Chondrocyte (in vitro differentiated cells): ENCODE measurements at places on chromosomes 1 and 21. TPM values are rescaled to one million over a fixed set of nuclear protein-coding genes. Genes with fewer than 3 reads are reported as not detected.

The CD1D gene
- not detected in 3 replicates for total RNA-seq

The AK5 gene
- 6.1 to 6.9 TPM (median 6.2 TPM) in 3 replicates for total RNA-seq

- no peaks in the 10 kb centered on the region for H3K27me3 ChIP-seq
- H3K4me3 ChIP-seq: no peak overlapping the region
- no peak overlapping the region for H3K27ac ChIP-seq
- DNase-seq: no peak
These were observed 32.4 kb downstream of the GREM2 start for GRCh38 chr1:240579511-240579910.

DNA sequence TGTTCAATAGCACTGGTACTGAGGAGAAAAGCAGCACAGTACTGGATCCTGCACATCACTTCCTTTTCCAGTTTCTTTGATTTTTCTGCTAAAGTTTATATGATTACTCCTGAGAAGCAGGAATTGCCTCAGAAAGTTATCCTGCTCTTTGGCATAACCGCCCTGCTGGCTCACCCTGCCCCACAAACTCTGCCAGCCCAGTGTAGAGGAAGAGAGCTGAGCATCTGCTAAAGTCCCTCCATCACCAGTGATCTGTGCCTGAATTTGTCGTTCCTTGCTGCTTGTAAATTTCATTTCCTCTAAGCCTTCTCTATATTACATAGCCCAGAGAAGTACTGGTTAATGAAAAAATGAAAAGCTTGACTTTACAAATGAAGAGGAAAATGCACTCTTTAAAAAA, 87.0 kb upstream of the C1orf21 start:
- no peak overlapping the region for H3K4me3 ChIP-seq
- H3K27me3 ChIP-seq: no peaks in the 10 kb centered on the region
- DNase-seq: no peak

The RCOR3 gene
- 36.5 to 48.2 TPM (median 39.9 TPM) in 3 replicates for total RNA-seq

DNA sequence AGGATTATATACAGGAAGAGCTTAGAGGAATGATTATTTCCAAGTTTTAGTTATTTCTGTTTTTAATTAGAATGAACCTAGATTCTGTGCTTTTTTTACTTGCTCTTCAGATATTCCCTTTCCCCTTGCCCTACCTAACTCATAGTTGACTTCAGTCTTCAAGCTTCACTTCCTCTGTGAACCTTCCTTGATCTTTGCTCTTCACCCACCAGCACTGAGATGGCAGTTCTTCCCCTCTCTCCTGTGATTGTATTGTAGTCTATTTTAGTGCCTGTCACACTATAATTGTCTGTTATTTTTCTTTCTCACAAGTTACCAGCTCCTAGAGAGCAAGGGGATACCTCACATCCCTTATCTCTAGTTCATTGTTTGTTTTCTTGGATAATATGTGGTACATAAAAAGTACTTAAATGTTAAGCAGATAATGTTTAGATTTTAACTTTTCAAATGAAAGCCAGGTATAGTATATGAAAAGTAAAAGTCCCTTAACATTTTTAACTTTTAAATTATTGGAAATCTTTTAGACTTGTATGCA, 33.2 kb downstream of the KCTD3 start:
- no peak overlapping the region for H3K27ac ChIP-seq
- H3K36me3 ChIP-seq: peaks cover 16% of the 10 kb centered on the region
- H3K4me1 ChIP-seq: peaks cover 33% of the 10 kb centered on the region
- H3K27me3 ChIP-seq: no peaks in the 10 kb centered on the region

DNA sequence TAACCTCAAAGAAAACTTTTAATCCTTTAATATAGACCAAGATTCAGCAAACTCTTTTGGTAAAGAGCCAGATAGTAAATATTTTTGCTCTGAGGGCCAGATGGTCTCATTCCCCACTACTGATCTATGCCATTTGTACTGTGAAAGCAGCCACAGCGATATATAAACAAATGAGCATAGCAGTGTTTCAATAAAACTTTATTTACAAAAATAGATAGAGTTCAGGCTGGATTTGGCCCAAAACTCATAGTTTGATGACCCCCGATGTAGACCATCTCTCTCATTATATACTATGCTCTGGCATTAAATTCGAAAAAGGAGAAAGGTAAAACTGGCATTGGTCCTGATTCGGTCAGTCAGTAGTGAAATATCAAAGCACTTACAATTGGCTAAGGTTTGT, 195.8 kb upstream of the NRIP1 start:
- no peaks in the 10 kb centered on the region for H3K4me1 ChIP-seq
- DNase-seq: no peak
- H3K4me3 ChIP-seq: no peak overlapping the region

GRCh38 chr1:23673086-23673813, 18.4 kb upstream of the RPL11 start:
- DNase-seq: no peak
- H3K36me3 ChIP-seq: no peaks in the 10 kb centered on the region
- peaks cover 16% of the 10 kb centered on the region for H3K27me3 ChIP-seq
- H3K4me1 ChIP-seq: no peaks in the 10 kb centered on the region
- no peak overlapping the region for H3K4me3 ChIP-seq

The GUCA2A gene
- not detected in 3 replicates for total RNA-seq

The LY9 gene
- not detected in 3 replicates for total RNA-seq

DNA sequence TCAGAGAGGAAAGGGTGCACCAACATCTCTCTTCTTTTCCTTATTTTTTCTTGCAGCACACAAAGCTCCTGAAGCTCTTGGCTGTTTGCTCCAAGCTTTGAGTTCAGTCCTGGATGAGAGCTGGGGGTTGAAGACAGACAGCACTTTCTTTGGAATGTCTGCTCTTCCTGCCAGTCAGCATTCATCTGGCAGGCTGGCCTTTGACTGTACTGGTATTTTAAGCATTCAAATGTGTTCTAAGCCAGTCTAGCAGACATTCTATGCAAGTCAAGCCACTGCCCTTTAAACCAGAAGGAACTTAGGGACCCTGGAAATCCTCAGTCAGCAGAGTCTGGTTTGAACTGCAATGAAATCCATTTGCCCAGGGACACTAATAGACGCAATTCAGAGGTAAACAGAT, 45.0 kb downstream of the XCL1 start:
- no peak for DNase-seq
- H3K4me3 ChIP-seq: no peak overlapping the region
- H3K27ac ChIP-seq: no peak overlapping the region

DNA sequence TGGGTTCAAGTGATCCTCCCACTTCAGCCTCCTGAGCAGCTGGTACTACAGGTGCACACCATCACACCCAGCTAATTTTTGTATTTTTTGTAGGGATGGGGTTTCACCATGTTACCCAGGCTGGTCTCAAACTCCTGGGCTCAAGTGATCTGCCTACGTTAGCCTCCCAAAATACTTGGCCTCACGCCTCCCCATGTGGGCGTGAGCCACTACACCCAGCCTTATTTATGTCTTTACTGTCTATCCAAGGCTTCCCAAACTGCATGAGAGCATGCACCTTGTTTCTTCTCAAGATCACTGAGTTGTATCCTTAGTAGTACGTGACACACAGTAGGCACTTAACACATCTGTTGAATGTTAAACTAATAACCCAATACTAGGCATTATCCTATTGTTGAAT, 14.2 kb downstream of the WASF2 start:
- H3K27me3 ChIP-seq: no peaks in the 10 kb centered on the region
- no peak overlapping the region for H3K4me3 ChIP-seq
- H3K36me3 ChIP-seq: peaks cover 2% of the 10 kb centered on the region
- H3K4me1 ChIP-seq: peaks cover 35% of the 10 kb centered on the region
- H3K27ac ChIP-seq: no peak overlapping the region
- DNase-seq: no peak

- DNase-seq: no peak
- no peak overlapping the region for H3K27ac ChIP-seq
- H3K4me1 ChIP-seq: no peaks in the 10 kb centered on the region
- H3K4me3 ChIP-seq: no peak overlapping the region
These were observed 796.2 kb downstream of the PLA2G4A start for GRCh38 chr1:187624812-187625545.

DNA sequence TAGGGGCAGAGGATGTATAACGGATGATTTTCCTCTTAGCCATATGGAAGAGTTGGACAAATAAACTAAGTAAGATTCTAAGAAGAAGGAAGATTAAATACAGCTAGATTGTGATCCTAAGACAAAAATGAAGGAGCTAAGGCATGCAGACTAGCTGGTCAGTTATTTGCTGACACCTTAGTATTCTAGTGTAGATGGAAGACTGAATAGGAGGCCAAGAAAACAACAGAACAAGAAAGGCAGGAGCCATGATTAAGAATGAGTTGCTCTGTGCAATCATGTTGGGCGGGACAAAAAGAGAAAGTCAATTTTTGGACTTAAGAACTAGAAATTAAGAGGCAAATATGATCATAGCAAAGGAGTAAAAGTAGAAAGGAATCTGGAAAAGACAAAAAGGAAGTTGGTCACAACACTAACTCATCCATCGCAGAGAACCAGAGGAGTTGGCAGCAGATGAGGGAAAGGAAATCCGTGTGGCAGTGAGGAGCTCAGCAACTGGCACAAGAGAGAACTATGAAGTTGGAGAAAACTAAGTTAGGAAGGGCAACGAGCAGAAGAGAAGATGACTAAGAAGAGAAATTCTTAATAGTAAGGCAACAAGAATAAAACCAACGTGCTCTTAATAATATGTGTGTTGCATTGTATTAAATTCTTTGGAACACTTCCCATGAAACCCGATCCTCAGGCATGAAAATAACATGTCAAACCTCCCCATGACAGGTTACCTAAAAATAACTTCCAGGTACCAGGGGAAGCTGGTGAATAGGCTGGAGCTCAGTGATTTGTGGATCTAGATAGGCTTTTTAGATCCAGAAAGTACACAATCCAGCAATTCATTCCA, 234.4 kb downstream of the LTN1 start:
- peaks cover 23% of the 10 kb centered on the region for H3K4me1 ChIP-seq
- H3K27me3 ChIP-seq: peaks cover 8% of the 10 kb centered on the region

DNA sequence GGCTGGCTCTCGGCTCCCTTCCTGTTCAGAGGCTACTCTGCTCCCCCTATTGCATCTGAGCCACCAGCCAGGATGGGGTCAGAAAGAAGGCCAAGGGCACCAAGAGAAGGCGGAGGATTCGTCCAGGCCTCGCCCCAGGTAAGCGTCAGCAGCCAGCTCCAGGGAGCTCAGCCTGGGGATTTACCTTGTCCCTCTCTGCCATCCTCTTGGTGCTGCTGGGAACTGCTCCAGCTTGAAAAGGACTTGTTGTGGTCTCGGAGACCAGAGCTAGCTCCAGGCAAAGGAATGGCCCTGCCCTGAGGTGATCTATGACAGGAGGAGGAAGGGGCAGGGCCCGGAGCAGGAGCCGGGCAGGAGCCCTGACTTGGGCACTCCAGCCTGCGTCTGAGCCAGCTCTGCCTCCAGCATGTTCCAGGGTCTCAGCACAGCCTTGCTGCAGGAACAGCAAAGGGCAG, 113.7 kb upstream of the IFFO2 start:
- no peak for DNase-seq
- H3K4me3 ChIP-seq: no peak overlapping the region
- H3K27ac ChIP-seq: no peak overlapping the region
- H3K36me3 ChIP-seq: peaks cover 18% of the 10 kb centered on the region
- H3K4me1 ChIP-seq: peaks cover 28% of the 10 kb centered on the region
- no peaks in the 10 kb centered on the region for H3K27me3 ChIP-seq

DNA sequence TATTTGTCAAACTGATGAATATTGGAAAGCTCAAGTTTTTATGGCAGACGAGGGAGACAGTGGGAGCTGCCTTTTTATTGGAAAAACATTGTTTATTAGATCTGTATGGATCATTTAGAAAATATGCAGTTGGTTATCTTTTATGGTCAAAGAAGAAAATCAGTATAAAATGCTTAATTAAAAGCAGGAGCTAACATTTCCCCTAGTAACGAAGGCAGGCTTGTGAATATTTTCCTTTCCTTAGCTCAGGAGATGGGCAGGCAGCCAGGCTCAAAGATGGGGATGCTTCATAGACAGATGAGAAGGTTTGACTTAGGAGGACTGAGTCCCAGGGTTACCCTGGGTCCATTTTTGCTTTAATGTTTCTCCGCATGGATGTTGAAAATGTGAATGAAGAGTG, 26.0 kb downstream of the ROR1 start:
- DNase-seq: no peak
- no peak overlapping the region for H3K4me3 ChIP-seq
- H3K4me1 ChIP-seq: peaks cover 90% of the 10 kb centered on the region
- no peaks in the 10 kb centered on the region for H3K27me3 ChIP-seq
- peaks cover 1% of the 10 kb centered on the region for H3K36me3 ChIP-seq

GRCh38 chr21:29433366-29434059, 134.8 kb downstream of the BACH1 start:
- peaks cover 24% of the 10 kb centered on the region for H3K4me1 ChIP-seq
- no peak for DNase-seq
- no peaks in the 10 kb centered on the region for H3K27me3 ChIP-seq
- H3K27ac ChIP-seq: no peak overlapping the region
- H3K36me3 ChIP-seq: peaks cover 2% of the 10 kb centered on the region
- no peak overlapping the region for H3K4me3 ChIP-seq

GRCh38 chr1:57922130-57922529, 498.3 kb upstream of the DAB1 start:
- no peaks in the 10 kb centered on the region for H3K4me1 ChIP-seq
- H3K27ac ChIP-seq: no peak overlapping the region
- H3K36me3 ChIP-seq: no peaks in the 10 kb centered on the region
- no peak for DNase-seq
- peaks cover 10% of the 10 kb centered on the region for H3K27me3 ChIP-seq

DNA sequence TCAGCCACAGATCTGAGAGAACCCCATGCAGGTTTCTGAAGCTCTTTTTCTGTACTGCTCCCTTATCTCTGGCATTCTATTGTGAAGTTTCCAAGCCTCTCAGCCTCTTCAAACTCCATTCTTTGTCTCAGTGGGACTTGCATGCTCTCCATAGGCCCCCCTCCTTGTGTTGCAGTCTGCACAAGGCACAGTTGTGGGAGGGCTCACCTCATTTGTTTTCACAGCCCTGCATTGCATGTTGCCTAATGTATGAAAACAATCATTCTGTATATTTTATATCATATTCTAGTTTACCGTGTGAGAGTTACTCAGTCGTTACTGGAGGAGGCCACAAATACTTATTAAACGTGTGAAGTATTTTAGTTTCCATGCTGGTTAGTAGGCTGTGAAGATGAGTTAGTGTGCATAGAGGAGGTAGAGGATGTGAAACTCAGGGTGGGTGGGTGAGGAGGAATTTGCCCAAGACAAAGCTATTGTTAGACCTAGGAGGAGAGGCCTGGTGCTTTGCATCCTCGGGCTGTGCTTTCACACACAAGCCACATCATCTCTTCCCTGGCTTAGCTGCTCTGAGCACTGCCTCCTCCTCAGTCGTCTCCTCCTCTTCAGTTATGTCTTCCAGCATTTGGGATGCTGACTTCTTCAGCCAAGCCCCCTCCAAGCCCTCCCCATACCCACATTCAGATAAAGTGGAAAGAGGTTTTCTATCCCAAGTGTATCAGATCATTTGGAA, 7.8 kb upstream of the CHI3L2 start:
- H3K4me3 ChIP-seq: no peak overlapping the region
- peaks cover 8% of the 10 kb centered on the region for H3K27me3 ChIP-seq
- H3K36me3 ChIP-seq: no peaks in the 10 kb centered on the region

DNA sequence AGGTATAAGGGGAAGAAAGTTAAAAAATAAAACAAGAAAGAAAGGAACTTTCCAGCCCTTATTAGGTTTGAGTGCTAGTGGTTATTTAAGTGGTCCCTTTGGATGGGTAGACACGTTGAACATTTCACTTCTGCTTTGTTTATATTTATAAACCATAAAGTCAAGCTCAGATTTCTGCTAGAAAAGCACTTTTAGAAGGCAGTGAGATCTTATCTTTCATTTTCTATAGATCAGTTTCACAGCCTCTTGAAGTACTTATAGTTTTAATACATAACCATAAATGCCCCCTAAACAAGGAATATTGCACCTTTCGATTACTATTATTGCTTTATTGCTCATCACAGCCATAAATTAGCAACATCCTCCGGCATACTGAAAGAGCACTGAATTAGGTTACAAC, 446.8 kb upstream of the PLXNA2 start:
- no peaks in the 10 kb centered on the region for H3K4me1 ChIP-seq
- DNase-seq: no peak
- no peak overlapping the region for H3K4me3 ChIP-seq

The CDC20 gene
- 14.4 to 16.9 TPM (median 14.5 TPM) in 3 replicates for total RNA-seq
